ENCODE measurements at places on chromosomes 4 and X. TPM values are rescaled to one million over a fixed set of nuclear protein-coding genes. Genes with fewer than 3 reads are reported as not detected.

Gene FAM114A1
- 1.6 TPM for total RNA-seq

Gene SAGE1
- total RNA-seq = not detected

Gene POU4F2
- total RNA-seq = not detected

Gene ZAR1
- total RNA-seq = not detected

Gene CYLC1
- total RNA-seq = not detected

Gene MID2
- total RNA-seq = 5.2 TPM

Gene CPLX1
- 2.5 TPM for total RNA-seq

Gene RNF150
- total RNA-seq = 0.13 TPM

Gene TLR6
- total RNA-seq = 6.4 TPM

Gene DKK2
- total RNA-seq = not detected

Gene CDS1
- 0.10 TPM for total RNA-seq

Data from activated naive CD4-positive, alpha-beta T cell treated with anti-CD3 and anti-CD28 coated beads, Interleukin-2, amount 10 ng/mL, durations not matched to agents 5 hours and 36 hours (primary cell).